ENCODE measurements at places on chromosomes 11 and 22. TPM values are rescaled to one million over a fixed set of nuclear protein-coding genes. Genes with fewer than 3 reads are reported as not detected.
A peak's percentile ranks its signal among the peaks of the same experiment; 100 is the strongest.

Gene NAALADL1
- 9.3 TPM for total RNA-seq

Gene MUC2
- total RNA-seq: not detected

Gene MYRF
- 10.2 TPM for total RNA-seq

Gene OR11H1
- not detected for total RNA-seq

Gene NRXN2
- total RNA-seq: not detected

Gene NCAM1
- not detected for total RNA-seq

Gene CSRP3
- not detected for total RNA-seq

DNA sequence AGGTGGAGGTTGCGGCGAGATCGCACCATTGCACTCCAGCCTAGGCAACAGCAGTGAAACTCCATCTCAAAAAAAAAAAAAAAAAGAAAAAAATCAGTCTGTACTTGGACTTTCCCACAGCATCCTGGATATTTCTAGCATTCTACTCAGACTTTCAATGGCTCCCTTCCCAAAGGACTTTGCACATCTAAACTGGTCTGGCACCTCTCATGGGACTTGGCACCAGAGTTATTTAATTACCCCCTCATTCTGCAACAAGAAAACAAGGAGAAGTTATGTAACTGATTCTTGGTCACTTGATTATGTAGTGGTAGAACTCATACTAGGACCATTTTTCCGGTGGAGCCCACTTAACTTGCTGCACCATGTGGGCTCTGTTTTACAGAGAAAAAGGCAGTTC is 519.5 kb downstream of the OPCML start:
- no peak for DNase-seq

DNA sequence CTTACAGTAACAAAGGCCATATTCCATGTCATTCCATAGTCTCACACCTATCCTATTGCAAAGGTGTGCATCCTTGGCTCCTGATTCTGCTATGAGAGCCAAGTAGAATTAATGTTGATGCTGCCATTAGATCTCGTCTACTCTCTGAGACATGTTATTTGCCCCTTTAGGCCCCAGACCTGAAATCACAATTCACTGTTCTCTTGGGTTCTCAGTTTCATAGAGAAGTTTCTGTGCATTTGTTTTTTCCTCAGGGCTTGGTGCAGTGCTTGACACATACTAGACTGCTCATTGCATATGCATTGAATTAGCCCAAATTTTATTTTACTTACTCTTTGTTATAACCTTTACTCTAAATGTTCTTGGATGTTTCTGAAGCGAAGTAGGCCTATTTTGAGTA is 265.7 kb downstream of the JRKL start:
- DNase-seq: no peak

- DNase-seq: no peak
Observed at GRCh38 chr11:26749927-26750326, 28.1 kb upstream of the SLC5A12 start.

DNA sequence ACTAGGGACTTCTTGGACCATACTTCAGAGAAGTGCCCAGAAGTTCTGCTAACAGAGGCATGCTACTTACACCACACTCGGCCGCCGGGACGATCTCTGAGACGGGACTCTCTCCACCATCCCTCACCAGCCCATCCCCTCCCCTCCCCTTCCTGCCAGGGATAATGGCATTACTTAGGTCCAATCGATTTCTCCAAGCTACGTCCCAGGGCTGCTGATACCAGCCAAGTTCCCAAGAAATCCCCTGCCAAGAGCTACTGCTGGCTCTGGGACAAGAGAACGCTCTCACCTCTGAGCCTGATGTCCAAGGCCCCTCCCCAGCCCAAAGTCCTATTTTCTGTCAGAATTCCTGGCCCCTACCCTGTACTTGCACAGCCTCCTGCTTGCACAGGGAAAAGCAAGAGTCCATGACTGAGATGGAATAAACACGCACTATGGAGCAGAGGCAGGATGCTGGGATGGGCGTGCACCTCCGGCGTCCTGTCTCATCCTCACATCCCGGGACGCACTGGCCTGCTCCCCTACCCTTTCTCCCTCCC is 42.7 kb downstream of the GDPD5 start:
- peak; percentile 80 for DNase-seq

DNA sequence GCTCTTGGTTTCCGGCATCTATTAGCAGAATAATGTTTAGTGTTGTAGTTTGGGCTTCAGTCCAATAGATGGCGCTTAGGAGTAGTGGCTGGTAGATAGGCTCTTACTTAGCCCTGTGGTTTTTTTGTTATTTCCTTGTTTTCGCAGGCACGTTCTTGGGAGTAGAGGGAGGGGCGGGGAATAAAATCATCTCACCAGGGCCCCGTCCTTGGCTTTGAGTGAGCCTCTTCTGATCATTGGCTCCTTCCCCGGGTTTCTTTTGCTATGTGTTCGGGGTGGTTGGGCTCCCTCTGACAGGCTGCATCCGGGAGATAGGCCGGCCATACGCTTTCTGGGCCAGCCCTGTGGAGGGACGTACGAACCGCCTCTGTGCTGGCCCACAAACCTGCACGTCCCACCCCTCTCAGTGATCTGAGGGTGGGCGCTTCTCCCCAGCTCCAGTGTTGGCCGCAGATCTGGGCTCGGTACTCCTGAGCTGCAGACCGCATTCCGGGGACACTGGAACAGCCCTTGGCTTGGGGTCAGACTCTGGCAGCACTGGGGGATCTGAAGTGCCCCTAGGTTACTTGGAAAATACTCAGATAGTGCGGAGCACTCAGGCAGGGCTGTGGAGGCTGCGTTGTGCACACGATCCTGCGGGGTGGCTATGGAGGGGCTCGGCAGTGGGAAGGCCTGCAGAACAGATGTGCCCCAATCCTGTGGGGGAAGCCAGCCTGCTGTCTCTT is 217.0 kb downstream of the DYNC2H1 start:
- DNase-seq: peak; percentile 51

DNA sequence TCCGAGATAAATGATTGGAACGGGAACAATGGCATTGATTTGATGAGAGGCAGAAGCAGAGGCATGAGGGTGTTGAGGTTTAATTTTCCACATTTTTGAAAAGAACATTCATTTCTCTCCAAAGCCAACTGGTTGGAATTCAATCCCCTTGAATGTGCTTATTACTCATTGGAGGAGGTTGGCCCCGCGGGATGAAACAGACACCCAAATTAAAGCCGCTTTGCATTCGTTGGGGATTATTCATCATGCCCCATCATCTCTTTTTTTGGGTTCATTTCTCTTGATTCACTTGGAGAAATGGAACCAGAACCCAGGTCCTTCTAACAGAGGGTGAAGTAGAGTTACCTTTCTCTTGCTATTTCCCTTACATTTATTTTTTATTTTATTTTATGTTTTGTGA is 47.6 kb upstream of the PARVG start:
- DNase-seq: no peak

- DNase-seq: no peak
Observed at GRCh38 chr11:7376386-7376785, 108.9 kb upstream of the OLFML1 start.

DNA sequence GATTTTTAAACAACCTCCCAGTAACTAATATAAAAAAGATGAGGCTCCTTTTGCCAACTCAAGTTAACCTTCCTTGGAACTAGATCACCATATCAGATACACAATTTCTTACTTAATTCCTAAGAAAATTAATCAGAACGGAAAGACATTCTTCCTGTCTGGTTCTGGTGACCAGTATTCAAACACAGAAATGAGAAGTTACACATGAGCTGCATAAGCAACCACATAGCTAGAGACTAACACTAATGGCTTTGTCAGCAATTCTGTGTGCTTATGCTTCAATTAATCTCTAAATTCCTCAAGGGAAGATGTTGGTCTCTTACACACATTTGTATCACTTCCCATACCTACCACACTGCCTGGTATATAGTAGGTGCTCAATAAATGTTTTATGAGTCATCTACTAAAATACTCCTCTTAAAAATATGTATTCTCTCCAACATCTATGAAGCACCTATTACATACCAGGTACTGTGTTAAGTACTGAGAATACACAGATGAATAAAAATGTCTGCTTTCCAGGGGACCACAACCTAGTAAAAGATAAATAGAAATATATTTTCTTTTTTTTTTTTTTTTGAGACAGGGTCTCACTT is 54.5 kb downstream of the GAB2 start:
- DNase-seq: no peak

GRCh38 chr22:28951969-28952521 is 68.7 kb downstream of the ZNRF3 start:
- peak; percentile 65 for DNase-seq

GRCh38 chr11:68950270-68950669 is 30.5 kb downstream of the MRGPRD start:
- DNase-seq: no peak

GRCh38 chr11:73804712-73805111 is 17.0 kb downstream of the MRPL48 start:
- DNase-seq: no peak

- DNase-seq: no peak
Observed at GRCh38 chr11:35932681-35933319, 11.1 kb upstream of the LDLRAD3 start.

DNA sequence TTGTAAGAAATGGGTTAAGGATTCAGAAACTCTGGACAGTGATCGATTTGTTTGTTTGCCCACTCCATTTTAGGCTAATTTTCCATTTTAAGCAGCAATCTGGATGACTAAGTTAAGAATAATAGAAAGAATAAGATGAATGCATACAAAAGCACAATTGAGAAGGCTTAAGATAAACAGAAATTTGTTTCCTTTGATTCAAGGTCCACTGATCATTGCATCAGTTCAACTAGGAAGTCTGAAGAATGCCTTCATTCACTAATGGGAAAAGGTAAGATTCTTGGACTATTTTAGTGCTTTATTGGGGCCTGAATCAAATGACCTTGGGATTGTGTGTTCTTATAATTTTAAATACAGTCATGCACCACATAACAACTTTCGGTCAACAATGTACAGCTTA is 140.8 kb downstream of the CADM1 start:
- DNase-seq: peak; percentile 7

GRCh38 chr11:2296913-2297622 is 4.7 kb downstream of the C11orf21 start:
- no peak for DNase-seq
